ENCODE measurements at places on chromosomes 2 and 18.

DNA sequence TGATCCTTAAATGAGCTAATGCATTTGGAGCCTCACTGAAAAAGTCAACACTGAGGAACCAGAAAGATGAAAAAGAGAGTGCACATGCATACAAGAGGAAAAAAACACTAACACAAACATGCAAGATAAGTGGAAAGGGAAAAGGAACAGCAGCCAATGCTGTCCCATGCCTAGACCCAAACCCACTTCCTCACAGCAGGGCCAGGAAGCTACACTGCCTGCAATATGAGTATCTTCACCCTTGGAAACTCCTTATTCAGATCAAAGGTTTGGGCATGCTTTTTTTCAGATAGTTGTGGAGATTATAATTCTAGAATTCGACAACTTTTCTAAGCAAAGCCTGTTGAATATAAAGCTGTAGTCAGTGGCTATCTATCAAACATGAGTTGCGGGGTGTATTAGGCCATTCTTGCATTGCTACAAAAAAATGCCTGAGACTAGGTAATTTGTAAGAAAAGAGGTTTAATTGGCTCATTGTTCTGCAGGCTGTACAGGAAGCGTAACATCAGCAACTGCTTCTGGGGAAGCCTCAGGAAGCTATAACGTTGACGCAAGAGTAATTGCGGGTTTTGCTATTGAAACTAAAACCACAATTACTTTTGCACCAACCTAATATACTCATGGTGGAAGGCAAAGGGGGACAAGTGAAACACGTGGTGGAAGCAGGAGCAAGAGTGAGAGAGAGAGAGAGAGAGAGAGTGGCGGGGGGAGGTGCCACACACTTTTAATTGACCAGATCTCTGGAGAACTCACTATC lies 138.2 kb downstream of the MBD2 start:
- DNase-seq: no peak

GRCh38 chr2:231222318-231223000 lies 24.0 kb downstream of the ARMC9 start:
- peak; percentile 63 for DNase-seq

- DNase-seq: peak; percentile 76
Measured at GRCh38 chr2:168220965-168221819, 26.2 kb downstream of the STK39 start.

- DNase-seq: no peak
Measured at GRCh38 chr2:166180951-166181812, 53.4 kb upstream of the SCN1A start.

DNA sequence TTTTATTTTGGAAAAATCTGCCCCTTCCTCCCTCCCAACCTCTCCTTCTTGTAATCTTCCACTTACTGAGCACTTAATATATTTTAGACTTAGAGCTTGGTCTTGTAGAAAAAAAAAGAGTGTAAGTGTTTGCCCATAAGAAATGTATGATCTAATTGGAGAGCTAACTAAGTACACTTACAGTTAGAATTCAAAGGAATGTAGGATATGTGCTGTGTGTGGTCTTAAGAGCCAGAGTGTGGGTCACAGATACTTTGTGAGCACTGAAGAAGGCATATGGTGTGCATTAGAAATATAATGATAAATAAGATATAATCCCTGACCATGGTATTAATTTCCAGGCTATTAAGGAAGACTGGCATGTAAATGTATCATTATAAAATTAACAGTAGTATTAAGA lies 91.8 kb upstream of the ZNF521 start:
- DNase-seq: peak; percentile 4

- no peak for DNase-seq
Measured at GRCh38 chr2:86143926-86144685, 38.1 kb downstream of the PTCD3 start.

DNA sequence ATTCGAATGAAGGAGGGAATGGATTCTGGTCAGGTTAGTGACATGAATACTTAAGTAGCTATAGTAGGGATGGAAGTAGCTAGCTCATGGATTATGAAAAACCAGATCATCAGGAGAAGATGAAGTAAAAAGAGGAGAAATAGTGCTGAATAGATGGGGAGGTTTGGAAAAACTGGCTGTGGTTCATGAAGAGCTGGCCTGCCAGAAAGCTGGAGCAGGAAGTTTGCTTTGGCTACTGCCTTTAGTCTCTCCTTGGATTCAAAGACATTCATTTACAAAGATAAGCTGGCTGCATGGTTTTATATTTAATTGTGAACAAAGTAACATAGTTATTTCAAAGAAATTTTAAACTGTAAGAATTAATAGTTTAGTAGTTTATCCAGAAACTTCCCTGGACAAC lies 567.0 kb downstream of the RIT2 start:
- peak; percentile 51 for DNase-seq

DNA sequence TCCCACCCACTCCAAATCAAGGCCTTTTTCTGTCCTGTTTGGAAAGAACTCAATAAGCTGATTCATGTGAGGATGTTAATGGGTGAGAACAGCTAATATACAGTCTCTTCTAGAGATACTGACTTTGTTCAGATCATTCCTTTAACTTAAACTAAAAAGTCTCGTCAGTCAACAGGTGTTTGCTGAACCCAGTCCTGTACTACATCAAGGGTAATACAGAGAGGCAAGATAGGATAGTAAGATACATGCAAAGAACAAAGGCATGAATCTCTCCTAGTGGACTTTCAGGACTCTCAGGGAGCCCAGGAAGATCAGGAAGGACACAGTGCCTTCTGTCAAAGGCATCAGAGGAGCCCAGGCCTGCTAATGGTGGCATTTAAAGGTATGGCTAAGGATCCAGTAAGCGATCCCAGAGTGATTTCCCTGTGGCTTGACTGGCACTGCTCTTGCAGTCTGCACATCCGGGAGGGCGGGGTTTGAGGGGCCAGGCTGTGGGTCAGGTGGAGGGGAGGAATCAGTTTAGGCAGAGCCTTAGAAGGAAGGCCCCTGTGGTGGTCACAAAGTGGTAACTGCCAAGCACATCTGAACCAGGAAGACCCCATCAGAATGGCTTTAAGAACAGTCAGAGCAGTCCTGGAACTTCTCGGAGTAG lies 54.0 kb downstream of the EPAS1 start:
- no peak for DNase-seq

- DNase-seq: peak; percentile 27
Measured at GRCh38 chr18:48627216-48627615, 88.4 kb downstream of the CTIF start.

DNA sequence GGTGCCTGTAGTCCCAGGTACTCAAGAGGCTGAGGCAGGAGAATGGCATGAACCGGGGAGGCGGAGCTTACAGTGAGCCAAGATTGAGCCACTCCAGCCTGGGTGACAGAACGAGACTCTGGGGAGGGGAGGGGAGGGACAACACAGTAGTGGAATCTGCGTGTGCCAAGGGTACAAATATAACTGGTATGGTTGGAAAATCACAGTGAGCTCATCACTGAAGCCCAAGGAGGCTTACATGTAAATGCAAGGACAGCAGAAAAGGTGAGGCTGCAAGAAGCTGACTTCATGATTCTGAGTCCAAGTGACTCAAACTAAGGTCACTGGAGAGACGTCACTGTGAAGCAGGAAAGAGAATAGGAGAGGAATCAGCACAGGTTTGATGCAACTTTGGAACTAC lies 9.2 kb downstream of the SEPTIN10 start:
- peak; percentile 80 for DNase-seq

DNA sequence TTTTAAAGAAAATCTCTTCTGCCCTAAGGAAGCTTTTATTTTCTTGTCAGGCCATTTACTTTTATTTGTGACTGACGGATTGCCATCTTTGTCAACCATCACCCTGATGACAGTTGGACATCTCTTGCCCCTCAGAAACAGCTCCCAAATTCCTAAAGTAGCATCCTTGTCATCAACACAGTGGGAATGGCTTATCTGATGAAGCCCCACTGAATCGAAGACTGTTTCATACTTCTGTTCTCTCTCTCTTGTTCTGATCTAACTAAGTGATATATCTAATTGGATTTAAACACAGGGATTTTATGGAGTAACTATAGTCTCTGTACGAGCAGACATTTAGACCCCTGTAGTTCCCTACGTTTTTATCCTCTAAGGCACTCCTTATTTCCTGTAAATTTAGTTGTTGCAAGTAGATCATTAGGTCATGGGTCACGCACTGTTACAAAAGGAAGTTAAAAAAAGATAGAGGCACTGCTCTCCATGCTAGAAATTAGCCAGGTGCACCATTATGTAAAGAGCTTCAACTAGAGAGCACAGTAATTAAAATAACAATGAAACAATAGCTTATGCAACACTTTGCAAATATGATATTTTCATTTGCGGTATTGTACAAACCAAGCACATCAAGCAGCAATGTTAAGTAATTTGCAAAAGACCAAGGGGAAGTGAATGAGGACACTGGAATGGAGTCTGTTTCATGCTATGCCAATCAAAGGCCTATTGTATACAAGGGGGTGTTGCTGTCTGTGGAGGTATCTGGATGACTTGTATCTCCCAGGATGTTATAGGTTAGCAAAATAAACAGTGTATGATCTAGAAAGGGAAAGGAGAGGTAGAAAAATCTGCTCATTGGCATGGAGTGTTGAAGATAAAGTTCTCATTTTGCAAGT lies 284.7 kb downstream of the LRRTM1 start:
- no peak for DNase-seq

GRCh38 chr2:141475801-141476200 lies 655.0 kb downstream of the LRP1B start:
- no peak for DNase-seq

GRCh38 chr2:106085181-106085940 lies 108.7 kb downstream of the UXS1 start:
- DNase-seq: no peak

- no peak for DNase-seq
Measured at GRCh38 chr2:115183144-115183543, 740.7 kb downstream of the DPP10 start.

GRCh38 chr18:13643261-13643751 lies 83.1 kb downstream of the FAM210A start:
- no peak for DNase-seq

DNA sequence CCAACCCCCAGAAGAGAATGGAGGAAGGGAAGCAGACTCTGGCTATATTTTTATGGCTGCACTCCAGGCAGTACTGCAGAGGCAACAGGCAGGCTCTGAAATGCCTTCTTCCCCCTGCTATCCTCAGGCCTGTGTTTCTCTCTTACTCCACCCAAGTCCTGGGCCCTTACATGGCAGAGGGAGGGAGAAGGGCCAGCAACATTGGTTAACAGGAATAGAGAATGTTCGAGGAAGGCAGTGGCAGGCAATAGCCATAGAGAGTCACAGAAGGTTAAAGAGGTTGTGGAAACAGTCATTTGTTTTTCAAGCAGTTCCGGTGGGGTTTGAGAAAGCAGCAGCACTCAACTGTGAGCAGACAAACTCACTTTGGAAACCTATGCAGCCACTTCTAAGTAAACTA lies 15.1 kb upstream of the DARS1 start:
- no peak for DNase-seq

- no peak for DNase-seq
Measured at GRCh38 chr18:72372076-72372475, 172.1 kb downstream of the CBLN2 start.

GRCh38 chr2:6911721-6912120 lies 5.5 kb upstream of the RNF144A start:
- DNase-seq: no peak

DNA sequence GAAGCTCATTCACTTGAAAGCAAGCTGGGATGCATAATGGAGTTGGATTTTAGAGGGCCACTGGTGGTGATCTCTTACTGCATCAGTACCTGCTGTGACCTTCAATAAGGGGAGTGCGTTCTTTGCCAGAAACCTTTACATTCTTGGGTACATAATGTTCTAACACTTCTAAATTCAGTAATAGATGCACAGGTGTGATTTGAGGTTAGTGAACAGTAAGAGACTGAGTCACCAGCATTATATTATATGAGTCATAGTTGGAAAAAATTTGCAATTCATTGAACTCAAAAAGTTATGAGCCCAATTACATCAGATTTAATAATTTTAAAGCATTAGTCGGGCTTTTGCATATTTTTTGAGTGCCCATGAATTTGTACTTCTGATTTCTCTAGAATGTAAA lies 803.3 kb downstream of the ADCYAP1 start:
- no peak for DNase-seq

- DNase-seq: no peak
Measured at GRCh38 chr18:10213526-10213925, 240.9 kb upstream of the APCDD1 start.

GRCh38 chr2:101904916-101905315 lies 86.8 kb upstream of the IL1R2 start:
- no peak for DNase-seq

- DNase-seq: peak; percentile 72
Measured at GRCh38 chr2:228541789-228542188, 360.3 kb upstream of the SPHKAP start.

- no peak for DNase-seq
Measured at GRCh38 chr2:4358837-4359236, 655.5 kb downstream of the DCDC2C start.

DNA sequence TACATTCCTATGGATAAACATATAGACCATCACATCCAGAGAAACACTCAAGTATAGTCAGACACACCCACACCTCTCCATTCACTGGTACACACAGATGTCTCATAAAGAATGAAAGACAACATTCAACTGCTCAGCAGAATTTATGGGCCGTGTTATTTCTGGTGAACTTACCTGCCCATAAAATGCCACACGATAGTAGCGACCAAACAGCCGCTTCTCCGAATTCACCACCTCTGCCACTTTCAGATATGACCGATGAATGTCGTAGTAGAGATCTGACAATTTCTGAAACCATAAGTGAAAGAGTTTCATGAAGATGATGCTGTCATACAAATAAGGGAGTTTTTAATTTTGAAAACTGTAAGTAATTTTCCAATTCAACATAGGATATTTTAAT lies 70.7 kb upstream of the CCDC195 start:
- no peak for DNase-seq

- DNase-seq: peak; percentile 95
Measured at GRCh38 chr2:199160677-199161465, 296.9 kb downstream of the SATB2 start.

DNA sequence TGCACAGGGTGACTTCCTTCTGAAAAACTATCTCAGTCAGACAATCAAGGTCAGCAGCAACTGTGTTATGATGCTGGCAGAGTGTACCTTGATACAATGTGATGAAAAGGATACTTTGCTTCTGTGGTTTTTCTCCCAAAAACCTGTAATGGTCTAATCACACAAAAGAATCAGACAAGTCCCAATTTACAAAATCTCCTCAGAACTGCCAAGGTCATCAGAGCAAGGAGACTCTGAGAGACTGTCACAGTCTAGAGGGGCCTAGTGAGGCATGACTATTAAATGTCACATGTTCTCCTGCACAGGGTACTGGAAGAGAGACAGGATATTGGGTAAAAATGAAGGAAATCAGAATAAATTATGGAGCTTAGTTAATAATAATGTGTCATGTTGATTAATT lies 185.4 kb downstream of the ST6GAL2 start:
- DNase-seq: no peak

- DNase-seq: peak; percentile 51
Measured at GRCh38 chr2:12284037-12284436, 432.7 kb upstream of the TRIB2 start.

GRCh38 chr2:181466661-181467576 lies 9.7 kb downstream of the ITGA4 start:
- DNase-seq: peak; percentile 35

DNA sequence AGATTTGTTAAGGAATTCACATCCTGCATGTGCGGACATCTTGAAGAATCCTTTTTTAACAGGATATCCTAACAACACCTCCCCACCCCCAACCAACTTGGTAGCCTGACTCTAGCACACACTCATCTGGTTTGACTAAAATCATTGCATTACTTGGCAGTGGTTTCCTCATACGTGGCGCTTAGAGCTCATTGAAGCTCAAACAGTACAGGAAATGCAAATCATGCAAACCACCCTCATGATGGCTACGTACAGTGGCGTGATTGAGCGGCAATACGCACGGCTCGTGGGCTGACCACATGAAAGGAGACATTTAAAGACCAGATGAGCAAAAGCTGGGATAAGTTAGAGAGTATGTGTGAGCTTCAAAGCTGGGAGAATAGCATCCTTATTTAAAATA lies 336.2 kb downstream of the ZEB2 start:
- DNase-seq: peak; percentile 10
